SW480 (cell line): ENCODE measurements at places on chromosomes 3 and 15.

DNA sequence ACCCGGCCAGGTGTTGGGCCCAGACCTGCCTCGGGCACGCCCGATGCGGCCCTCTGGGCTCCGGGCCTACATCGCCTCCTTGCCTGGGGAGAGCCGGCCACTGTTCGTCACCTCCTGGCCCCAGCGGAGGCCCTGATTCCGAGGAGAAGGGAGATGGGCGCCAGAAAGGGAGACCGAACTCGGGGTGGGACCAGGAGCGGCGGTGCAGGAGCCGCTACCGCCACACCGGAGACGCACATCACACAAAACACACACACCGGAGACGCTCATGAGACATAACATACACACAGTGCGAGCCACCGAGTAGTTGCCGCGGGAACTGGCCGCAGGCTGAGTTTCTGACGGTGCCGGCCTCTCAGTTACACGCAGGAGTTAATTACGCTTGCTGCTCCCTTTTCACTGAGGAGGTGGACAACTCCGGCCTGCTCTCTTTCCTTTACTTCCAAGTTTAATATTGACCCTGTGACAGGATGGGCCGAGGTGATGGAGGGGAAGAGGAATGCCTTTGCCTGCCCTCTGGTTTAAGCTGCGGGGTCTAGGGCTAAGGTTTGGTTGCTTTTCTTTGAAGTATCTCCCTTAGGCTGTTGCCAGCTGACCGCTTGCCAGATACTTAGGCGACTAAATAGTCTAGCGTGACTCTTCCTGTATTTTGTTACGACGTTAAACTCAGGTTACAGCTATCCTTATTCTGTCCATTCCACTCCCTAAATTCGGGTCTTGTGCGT, 570 bp downstream of the PCNP start:
- peak; percentile 67 for DNase-seq

- no peak for DNase-seq
These were observed 118.0 kb upstream of the NPHP3 start for GRCh38 chr3:132840201-132840700.

DNA sequence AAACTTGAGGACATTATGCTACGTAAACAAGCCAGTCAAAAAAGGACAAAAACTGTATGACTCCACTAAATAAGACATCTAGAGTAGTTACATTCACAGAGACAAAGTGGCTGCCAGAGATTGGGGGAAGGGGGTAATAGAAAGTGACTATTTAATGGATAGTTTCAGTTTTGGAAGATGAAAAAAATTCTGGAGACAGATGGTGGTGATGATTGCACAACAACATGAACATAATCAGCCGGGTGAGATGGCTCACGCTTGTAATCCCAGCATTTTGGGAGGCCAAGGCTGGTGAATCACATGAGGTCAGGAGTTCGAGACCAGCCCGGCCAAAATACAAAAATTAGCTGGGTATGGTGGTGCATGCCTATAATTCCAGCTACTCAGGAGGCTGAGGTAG, 40.6 kb downstream of the DPP8 start:
- DNase-seq = no peak

DNA sequence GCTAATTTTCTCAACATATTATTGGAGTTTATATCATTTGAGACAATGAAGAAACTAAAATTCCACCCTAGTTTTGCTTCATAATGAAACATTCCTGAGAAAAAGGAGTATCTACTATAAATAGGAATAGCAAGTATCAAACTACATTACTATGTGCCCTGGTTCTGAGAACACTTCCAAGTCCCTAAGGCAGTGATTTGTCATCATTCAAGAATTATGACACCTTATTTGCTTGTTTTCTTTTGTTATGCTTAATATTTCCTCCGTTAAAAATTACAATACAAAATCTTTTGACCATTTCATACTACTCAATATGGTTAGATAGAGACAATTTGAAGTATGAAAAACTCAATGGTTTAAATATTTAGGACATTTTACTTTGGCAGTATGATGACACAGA, 707.8 kb upstream of the GOLIM4 start:
- DNase-seq = no peak

DNA sequence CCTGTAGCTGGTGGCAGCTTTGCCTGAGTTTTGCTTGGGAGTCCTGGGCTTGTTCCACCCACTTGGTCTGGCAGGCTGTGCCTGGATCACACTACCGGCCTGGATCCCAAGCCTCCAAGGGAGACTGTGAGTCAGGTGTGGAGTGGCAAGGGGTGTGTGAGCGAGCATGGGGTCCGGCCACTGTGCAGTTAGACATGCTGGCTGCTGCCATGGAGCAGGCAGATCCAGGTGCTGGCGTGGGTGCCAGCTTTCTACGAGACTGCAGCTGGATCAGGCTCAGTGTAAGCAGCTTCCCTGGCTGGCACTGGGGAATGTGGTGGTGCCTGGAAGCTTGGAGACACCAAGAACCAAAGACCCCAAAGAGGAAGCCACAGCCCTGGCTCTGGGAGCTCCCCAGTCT, 102.0 kb upstream of the BNIP2 start:
- DNase-seq = no peak
